CD4-positive, alpha-beta memory T cell (primary cell): ENCODE measurements at places on chromosomes 5 and 9. TPM values are rescaled to one million over a fixed set of nuclear protein-coding genes. Genes with fewer than 3 reads are reported as not detected.

DNA sequence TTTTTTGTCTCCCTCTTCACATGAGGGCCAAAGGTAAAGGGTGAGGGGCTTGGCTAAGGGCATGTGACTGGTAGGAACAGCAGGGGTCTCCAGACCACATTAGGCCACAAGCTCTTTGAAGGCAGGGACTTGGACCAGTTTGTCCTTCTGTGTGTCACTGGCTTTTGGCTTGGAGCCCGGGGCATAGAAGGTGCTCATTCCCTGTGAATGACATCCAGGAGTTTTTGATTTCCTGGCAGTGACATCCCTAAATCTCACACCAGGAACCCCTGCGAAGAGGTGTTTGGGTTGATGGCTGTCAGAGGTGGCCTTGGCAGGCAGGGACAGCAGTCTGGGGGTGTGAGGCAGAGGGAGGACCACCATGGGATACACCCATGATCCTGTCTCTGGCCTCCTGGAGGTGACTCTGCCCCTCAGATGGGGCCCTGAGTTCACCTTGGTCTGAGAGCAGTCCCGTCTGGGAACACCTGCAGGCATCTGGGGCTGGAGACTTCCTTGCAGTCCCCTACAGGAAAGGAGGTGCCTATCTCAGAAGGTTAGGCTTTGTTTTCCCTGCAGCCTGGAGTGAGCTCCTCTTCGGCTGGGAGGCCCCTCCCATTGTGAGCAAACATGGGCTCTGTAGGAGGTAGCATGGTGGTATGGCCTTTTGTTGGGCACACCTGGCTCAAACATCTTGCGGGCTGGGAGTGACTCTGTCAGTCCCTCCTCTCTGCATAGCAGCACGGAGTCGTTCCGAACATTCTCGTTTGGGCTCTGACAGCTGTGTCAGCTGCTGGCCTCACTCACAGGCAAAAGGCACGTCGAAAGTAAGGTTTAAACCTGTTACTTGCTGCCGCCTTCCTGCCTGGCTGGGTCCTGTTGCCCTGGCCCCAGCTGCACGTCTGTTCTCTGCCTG, 38.6 kb upstream of the PITX1 start:
- no peak overlapping the region for H3K4me3 ChIP-seq
- no peaks in the 10 kb centered on the region for H3K4me1 ChIP-seq
- H3K27ac ChIP-seq: no peak overlapping the region
- no peak for DNase-seq
- no peaks in the 10 kb centered on the region for H3K36me3 ChIP-seq

GRCh38 chr5:80665057-80665456, 10.3 kb upstream of the DHFR start:
- peaks cover 16% of the 10 kb centered on the region for H3K36me3 ChIP-seq
- DNase-seq: no peak
- no peaks in the 10 kb centered on the region for H3K4me1 ChIP-seq
- H3K4me3 ChIP-seq: no peak overlapping the region
- H3K27ac ChIP-seq: no peak overlapping the region

- no peak overlapping the region for H3K27ac ChIP-seq
- no peak overlapping the region for H3K4me3 ChIP-seq
- DNase-seq: no peak
- H3K4me1 ChIP-seq: no peaks in the 10 kb centered on the region
Observed at GRCh38 chr9:68738358-68738757, 33.3 kb downstream of the PIP5K1B start.

Gene ZNF484
- polyA plus RNA-seq: 4.3 TPM

- no peak overlapping the region for H3K4me3 ChIP-seq
- no peak for DNase-seq
- no peaks in the 10 kb centered on the region for H3K4me1 ChIP-seq
- no peaks in the 10 kb centered on the region for H3K36me3 ChIP-seq
Observed at GRCh38 chr5:89072842-89073672, 190.1 kb upstream of the MEF2C start.

- H3K27ac ChIP-seq: no peak overlapping the region
- peaks cover 28% of the 10 kb centered on the region for H3K36me3 ChIP-seq
- DNase-seq: no peak
- no peaks in the 10 kb centered on the region for H3K4me1 ChIP-seq
- no peaks in the 10 kb centered on the region for H3K27me3 ChIP-seq
- no peak overlapping the region for H3K4me3 ChIP-seq
Observed at GRCh38 chr9:2816476-2817141, 27.3 kb downstream of the PUM3 start.

GRCh38 chr5:34930462-34930844, 1.1 kb downstream of the DNAJC21 start:
- DNase-seq: no peak
- H3K36me3 ChIP-seq: peaks cover 6% of the 10 kb centered on the region
- peaks cover 25% of the 10 kb centered on the region for H3K4me1 ChIP-seq
